ENCODE measurements at places on chromosomes 4 and X.

- no peak for DNase-seq
These were observed 333.4 kb upstream of the AADAT start for GRCh38 chr4:170423137-170423536.

GRCh38 chr4:16995451-16995850, 97.0 kb upstream of the LDB2 start:
- DNase-seq = no peak

DNA sequence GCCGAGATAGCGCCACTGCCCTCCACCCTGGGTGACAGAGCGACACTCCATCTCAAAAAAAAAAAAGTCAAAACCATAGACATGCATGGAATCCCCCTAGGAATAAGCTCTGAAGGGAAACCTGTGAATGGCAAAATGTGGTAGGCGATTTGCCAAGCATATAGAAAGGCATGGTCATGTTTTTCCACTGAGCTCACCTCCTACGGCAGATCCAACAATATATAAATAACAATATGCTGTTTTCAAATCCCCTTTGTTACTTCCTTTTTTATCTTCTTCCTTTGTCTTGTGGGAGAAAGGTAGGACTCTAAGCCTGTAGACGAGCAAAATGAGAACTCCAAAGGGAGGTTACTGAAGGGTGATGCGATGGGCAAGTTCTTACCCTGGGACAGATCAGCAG, 219.0 kb downstream of the PALLD start:
- no peak for DNase-seq

DNA sequence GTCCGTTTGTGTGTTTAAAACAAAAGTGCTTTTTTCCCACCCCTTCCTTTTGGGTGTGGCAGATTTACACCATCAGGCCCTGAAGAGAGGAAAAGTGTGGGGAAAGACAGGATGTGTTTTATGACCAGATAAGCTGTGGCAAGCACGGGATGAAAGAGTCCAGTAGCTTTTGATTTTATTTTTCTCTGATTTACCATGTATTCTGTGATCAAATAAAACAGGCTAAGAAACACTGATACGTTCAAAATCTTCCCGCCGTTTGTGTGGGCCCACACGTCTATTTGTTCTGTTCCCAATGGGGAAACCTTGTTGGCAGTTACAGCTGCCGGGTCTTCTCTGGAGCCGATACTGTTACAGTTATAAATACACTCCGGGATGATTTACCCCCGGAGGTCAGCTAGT, 10.8 kb downstream of the LRP2BP start:
- DNase-seq = no peak

GRCh38 chr4:122705547-122706117, 26.9 kb upstream of the BBS12 start:
- no peak for DNase-seq

GRCh38 chr4:150217192-150217591, 138.9 kb downstream of the DCLK2 start:
- DNase-seq = no peak

GRCh38 chr4:86706923-86707597, 112.9 kb downstream of the PTPN13 start:
- no peak for DNase-seq

GRCh38 chr4:8738471-8738931, 133.1 kb downstream of the HMX1 start:
- DNase-seq = no peak

DNA sequence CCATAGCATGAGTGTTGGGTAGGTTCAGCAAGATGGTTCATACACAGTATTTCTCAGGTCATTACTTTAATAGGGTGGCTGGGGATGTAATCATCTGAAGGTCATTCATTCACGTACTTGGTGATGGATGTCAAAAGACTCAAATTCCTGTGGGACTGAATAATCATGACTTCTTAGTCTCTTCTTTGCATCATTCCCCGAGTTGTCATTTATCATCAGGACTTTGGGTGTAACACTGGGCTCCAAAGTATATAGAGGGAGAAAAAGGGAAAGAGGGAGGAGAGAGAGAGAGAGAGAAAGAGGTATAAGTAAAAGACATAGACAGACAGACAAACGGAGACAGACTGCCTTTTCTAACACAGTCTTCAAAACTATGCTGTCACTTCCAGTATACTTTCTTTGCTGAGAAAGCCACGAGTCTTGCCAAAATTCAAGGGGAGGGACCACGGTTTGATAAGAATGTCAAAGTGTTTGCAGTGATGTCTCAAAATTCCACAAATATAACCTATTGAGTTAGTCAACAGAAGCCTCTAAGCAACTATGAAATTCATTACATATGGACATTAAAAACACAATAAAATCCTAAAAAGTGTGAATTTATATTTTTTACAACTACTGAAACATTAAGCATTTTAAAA, 55.9 kb downstream of the UGT2A3 start:
- no peak for DNase-seq

Measured in bone marrow (tissue), 2 donors.